ENCODE measurements at places on chromosomes 5 and 9.

DNA sequence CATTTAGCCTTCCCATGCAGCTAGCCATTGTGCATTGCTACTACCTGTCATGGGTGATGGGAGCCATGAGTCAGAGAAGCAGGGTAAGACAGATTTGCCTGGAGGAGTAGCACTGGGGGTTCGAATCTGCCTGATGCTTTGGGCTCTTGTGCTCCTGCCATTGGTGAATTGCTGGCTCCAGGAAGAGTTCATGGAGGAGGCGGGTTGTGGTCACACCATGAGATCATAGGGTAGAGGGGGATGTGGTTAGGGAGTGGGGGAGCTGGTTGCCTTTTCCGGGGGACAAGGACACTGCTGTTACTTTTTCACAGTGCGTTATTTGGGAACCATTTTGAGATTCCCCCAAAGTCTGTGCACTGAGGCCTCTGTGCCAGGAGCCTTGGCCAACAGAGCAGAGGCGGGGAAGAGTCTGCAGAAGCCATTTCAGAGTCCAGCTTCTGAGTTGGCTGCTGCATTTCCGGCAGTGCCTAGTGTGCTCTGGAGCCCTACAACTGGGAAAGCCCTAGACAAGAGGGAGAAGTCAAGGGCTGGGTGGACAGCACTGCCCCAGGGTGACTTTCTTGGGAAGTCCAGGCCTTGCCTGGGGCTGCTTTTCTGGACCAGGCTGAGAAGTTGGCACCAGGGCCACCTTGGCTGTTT is 6.2 kb downstream of the ANGPTL2 start:
- DNase-seq, result no peak

- no peak for DNase-seq
Measured at GRCh38 chr9:127706836-127707241, at the start of gene CFAP157. Gene CFAP157 (plus strand): TSS chr9:127706988. CDS start chr9:127707032, 44 bp downstream.

GRCh38 chr9:93673021-93673838 is 96.8 kb downstream of the PHF2 start:
- DNase-seq, result no peak

DNA sequence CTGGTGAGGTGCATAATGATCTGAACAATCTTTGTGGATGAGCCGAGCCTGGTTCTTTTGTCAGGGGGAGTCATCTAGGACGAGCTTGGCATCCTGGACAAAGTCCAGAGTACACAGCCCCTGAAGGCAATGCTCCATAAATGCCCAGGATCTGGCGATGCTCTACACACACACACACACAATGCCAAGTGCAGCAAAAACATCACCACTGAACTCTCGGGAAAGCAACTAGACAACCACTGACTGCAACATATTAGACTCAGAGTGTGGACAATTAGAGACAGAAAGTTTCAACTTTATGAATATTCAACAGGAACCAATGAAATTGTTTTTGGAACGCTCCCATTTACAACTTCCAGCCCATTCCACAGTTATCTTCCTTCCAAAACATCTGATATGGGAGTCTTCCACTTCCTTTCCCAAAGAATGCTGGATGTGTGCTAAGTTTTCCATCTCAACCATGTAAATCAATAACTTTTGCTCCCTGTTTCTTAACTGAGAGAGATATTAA is 227.6 kb upstream of the ANKRD55 start:
- no peak for DNase-seq

GRCh38 chr5:82338771-82339373 is 60.7 kb upstream of the RPS23 start:
- DNase-seq, result no peak

Measured in substantia nigra (tissue), 51 donors.